ENCODE measurements at places on chromosomes 16 and 17.

DNA sequence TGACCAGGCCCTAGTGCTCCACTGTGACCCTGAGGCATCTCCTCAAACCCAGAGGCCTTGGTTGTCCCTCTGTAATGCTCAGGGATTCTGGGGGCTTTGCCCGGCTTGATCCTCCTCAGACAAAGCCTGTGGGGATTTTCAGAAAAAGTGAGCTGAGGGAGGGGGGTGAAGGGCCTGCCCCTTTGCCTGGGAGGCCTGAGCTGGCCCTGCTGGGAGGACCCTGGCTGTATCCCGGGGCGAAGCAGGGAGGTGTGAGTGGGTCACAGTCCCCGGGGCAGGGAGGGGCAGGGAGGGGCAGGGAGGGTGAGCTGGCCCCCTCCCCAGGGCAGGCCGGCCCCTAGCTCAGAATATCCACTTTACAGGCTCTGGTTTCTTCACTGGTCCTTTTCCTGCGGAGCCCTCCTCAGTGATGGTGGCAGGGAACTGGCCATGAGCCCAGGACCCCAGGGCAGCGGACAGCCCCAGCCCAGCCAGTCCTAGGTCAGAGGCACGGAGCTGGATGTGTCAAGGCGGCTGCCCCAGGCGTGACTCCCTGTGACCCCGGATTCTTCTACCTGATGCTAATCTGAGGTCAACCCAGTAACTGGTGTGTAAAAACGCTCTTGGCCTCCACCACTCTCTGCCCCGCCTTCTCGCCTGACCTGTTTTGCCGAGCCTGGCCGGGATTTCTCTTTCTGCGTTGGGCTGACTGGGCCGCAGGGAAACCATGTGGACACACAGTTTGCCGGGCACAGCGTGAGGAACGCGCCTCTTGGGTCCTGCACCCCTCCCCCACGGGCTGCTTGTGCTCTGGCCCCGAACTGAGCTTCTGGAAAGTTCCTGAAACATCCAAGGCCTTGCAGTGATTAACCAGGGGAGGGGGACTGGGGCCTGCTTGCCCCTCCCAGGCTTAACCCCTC, 5.8 kb upstream of the FASN start:
- no peak for DNase-seq

DNA sequence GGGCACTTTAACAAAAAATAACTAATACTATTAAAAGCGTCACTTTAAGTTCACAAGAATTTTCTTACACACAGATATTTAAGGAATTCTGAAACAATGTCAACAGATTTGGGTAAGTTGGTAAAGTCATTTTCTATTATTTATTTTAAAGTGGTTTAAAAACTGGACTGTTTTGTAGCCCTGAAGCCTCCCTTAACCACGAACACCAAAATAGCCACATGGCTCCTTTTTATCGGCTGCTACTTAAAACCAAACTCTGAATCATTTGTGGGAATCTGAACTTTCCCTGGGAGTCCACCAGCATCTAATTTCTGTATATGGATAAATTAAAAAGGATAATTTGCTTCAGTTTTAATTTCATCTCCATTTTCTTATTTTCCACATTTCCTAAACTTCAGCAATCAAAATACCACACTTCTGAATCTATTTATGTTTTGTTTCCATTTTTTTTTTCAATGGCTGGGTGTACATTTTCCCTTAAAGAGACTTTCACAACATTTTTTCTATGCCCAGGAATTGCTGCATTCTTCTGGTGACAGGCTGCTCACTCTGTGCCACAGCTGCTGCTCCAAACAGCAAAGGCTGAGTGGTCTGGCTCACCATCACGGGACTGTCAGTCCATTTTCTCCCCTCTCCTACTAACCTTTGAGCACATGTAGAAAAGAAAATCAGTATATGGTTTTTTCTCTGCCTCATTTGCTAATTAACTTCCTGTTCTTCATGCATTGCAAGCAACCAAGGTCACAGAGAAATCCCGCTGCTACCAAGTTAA, 255.5 kb upstream of the KCNJ16 start:
- DNase-seq, result peak; percentile 73

GRCh38 chr16:77674888-77675287, 47.4 kb upstream of the NUDT7 start:
- DNase-seq, result peak; percentile 41

- no peak for DNase-seq
These were observed 224.6 kb downstream of the CEP112 start for GRCh38 chr17:65967372-65967771.

DNA sequence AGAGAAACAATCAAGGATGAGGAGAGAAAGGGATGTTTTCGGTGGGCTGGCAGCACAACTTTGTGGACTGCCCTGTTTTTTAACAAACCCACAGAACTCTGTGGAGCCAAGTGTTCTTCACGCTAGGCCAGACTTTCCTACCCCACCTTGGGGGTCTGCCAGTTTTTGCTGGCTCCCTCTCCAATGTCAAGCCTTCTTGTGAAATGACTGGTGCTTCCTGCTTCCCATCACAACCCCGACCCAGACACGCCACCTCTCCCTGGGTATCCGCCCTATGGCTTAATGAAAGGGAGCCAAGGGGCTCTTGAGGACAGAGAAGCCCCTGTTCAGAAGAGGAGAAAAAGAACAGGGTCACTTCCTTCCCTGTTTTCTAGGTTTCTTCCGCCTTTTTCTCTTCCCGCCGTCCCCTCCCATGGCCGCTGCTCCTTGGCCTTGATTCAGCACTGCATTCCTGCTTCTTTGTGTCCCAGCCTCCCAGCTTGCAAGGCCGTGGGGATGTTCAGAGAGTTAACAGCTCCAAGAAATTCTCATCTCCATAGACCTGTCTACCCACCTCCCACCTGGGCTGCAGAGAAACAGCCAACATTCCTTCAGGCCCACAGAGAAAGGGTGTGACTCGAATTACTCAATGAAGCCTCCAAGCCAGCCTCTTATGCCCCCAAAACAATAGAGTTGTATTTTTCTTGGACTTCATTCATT, 16.5 kb upstream of the SOX9 start:
- DNase-seq, result no peak

All from fibroblast of skin of back (primary cell).